NCI-H1436 treated with DMSO at 0.1 percent for 48 hours (cell line): ENCODE measurements at places on chromosomes 5 and 9.

DNA sequence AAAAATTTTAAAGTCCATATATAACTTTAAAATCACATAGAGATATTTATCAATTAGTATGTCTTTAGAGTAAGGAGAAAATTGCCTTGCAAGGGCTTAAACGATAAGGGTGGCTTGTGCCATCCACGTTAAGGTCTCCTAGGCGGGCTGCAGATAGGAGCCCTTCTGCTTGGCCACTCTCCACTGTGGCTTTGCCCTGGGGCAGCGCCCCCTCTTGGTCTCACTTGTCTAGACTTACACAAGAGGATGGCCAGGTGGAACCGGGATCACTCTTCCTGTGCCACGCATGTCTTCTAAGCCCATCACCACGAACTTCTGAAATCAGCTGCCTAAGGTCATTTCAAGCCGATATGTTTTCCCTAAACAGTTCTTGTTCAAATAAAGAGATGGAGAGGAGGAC, 2.9 kb downstream of the FPGS start:
- no peak for DNase-seq

- DNase-seq = no peak
Measured at GRCh38 chr5:37767961-37768360, 71.9 kb downstream of the GDNF start.

- no peak for DNase-seq
Measured at GRCh38 chr5:59291941-59292340, 601.6 kb downstream of the PDE4D start.

DNA sequence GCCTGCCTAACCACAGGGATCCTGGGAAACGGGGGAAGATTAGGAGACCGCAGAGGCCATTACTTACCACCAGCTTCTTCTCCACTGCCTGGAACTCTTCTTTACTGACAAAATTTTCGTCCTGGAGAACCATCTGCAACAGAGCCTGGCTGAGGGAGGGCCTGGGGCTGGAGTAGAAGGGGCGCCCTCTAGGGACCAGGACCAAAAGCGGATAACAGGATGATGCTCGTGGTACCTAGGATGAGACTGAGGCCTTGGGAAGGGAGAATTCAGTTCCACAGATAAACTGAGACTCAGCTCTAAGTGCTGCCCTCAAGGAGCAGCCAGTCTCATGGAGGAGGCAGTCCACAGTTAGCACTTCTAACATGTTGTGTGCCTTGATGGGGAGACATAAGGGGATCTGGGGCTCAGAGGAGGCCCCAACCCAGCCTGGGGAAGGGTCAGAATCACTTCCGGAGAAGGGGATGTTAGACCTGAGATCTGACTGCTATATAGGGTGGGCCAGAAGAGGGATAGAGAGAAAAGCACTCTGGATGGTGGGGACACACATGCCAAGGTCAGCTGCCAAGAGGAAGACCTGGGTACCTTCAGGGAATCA, 1.2 kb downstream of the SPATA24 start:
- no peak for DNase-seq

GRCh38 chr5:169875091-169875728, 105.1 kb downstream of the INSYN2B start:
- DNase-seq = no peak

GRCh38 chr5:178389796-178390195, 157.2 kb upstream of the PHYKPL start:
- no peak for DNase-seq

DNA sequence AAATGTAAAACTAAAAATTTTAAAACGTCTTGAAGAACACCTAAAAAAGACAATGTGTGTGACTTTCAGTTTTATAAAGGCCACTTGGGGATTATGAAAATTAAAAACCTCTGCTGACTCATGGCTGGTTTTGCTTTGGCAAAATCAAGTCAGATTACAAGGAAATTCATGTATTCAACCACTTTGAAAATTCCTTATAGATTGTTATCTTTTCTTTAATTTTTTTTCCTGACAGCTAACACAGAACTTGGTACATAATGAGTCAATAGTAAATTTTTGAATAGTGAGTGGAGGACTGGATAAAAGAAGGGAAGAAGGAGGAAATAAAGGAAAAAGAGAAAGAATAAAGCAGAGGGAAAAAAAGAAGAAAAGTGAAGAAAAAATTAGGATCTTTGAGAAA, 1774.7 kb upstream of the ACO1 start:
- DNase-seq = no peak

- peak; percentile 52 for DNase-seq
Measured at GRCh38 chr5:68898951-68899471, 194.8 kb upstream of the SLC30A5 start.

GRCh38 chr5:145463634-145464033, 371.5 kb downstream of the PRELID2 start:
- DNase-seq = no peak

DNA sequence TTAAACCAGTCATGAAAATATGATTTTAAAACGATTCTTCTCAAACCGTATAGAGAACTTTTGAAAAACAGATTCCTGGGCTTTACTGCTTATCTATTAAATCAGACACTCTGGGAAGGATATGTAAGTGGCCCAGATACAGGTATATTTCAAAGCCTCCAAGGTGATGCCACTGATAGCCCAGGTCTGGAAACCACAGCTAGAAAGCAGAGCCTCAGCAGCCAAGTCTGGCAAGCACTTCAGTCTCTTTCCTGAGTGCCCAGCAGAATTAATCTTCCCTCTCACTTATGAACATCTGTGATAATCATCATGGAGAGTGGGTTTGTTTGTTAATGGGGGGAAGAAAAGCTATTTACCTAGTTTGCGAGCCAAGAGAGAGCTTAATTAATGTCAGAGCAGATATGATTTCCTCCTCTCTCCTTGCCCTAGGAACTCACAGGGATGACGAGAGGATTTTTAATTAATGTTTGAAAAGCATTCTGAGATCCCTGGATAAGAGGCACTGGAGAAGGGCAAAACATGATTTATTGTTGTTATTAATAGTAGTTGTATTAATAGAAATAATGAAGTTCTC, 368.4 kb downstream of the TLE1 start:
- DNase-seq = no peak

- DNase-seq = no peak
Measured at GRCh38 chr9:134897584-134898170, 17.1 kb downstream of the FCN2 start.

GRCh38 chr5:108638021-108638420, 109.7 kb upstream of the FER start:
- no peak for DNase-seq

DNA sequence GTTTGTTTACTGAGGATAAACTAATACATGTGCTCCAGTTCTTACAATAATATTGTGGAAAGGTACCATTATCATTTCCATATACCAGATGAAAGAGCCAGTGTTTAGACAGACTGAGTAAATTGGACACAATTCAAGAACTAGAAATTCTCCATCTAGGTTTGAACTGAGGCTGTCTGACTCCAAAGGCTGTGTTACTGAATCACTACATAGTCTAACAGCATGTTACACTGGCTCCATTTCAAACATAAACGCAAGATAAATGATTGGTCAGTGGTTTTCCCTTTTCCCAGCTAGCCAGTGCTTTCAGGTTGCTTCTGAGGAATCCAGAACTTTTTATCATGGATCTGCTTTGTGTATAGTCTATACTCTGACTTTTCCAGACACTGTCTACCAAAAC, 8.1 kb downstream of the SPDL1 start:
- no peak for DNase-seq

DNA sequence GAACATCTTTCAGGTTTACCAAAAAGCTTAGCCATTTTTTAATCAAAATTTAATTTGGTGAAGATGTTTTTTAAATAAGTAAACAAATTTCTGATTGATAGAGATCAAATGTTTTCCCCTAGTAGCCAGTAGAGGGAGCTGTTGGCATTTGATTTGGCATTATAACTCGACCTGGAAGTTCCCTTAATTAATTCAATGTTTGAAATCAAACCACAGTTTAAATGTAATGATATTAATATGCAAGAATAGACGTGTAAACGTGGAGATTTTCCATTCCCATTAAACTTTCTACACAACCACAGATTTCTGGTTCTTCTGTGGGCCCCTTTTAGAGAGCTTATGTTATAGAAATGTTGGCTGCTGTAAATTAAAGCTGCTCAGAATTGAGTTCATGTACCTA, 148.1 kb upstream of the MPDZ start:
- DNase-seq = no peak

DNA sequence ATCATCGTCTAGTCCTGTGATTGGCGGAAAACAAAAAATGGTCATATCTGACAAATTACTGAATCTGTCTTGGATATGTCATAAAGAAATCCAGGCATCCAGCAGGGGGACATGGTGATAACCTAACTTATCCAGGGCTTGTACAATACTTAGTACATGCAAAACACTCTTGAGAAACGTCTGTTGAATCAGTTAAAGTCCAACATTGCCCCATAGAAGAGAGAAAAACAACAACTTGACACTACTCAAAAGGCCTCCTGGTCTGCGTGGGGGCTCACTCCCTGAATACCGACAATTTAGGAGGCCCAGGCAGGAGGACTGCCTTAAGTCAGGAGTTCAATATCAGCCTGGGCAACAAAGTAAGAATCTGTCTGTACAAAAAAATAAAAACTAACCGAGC, 217.5 kb downstream of the DCP2 start:
- DNase-seq = no peak
